ENCODE measurements at places on chromosomes 7 and 10.

GRCh38 chr10:89621438-89621837 is 23.6 kb downstream of the PANK1 start:
- DNase-seq = no peak

GRCh38 chr7:87831097-87831496 is 45.1 kb downstream of the SLC25A40 start:
- DNase-seq = no peak

- no peak for DNase-seq
These were observed 181.5 kb upstream of the AOAH start for GRCh38 chr7:36905841-36906240.

GRCh38 chr10:122301055-122301810 is 30.1 kb downstream of the BTBD16 start:
- no peak for DNase-seq

DNA sequence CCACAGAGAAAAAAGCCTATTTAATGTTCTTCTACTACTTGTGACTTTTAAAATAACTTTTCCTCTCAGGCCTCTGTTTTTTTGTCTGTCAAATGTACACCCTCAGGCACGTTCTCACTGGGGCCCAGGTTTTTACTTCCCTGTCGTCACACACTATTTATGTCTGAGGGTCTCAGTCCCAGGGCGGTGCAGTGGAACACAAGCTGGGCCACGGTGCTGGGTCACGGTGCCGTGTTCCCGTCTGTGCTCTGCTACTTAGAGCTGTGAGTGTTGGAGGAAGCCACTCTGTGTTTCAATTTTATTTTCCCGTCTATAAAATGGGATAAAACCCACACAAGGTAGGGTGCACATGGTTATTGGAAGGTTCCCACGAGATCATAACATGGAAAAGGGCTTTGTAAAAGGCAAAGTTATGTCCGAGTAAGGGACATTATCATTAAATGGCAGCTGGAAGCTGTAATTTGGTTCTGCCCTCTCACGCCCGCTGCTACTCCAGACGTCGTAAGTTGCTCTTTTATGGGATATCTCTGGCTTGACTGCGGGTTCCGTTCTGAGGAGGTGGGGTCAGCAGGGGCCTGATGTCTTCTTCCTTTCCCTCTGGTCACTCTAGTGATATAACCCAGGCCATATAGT is 25.2 kb downstream of the ZNF775 start:
- no peak for DNase-seq

- DNase-seq = no peak
These were observed 51.4 kb upstream of the PFKFB3 start for GRCh38 chr10:6151087-6151977.

DNA sequence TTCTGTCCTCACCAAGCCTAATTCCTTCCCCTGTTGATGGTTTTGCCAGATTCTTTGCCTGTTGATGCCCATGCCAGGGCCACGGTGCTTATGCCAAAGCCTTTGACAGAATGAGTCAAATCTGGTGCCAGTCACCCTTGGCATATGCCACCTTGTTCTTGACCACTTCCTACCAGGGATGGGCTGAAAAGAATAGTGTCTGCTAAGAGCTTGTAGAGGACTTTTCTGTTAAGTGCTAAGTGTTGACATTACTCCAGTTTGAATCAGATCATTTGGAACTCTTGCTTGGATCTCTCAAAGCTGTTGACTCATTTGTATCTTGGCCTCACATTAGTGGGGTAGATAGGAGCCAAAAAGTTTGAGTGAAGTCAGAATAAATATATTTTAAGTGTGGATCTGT is 661.2 kb downstream of the AUTS2 start:
- DNase-seq = no peak
